ENCODE measurements at places on chromosomes 5 and 9.

- no peak for DNase-seq
These were observed 146.9 kb upstream of the SLC1A3 start for GRCh38 chr5:36459176-36460135.

DNA sequence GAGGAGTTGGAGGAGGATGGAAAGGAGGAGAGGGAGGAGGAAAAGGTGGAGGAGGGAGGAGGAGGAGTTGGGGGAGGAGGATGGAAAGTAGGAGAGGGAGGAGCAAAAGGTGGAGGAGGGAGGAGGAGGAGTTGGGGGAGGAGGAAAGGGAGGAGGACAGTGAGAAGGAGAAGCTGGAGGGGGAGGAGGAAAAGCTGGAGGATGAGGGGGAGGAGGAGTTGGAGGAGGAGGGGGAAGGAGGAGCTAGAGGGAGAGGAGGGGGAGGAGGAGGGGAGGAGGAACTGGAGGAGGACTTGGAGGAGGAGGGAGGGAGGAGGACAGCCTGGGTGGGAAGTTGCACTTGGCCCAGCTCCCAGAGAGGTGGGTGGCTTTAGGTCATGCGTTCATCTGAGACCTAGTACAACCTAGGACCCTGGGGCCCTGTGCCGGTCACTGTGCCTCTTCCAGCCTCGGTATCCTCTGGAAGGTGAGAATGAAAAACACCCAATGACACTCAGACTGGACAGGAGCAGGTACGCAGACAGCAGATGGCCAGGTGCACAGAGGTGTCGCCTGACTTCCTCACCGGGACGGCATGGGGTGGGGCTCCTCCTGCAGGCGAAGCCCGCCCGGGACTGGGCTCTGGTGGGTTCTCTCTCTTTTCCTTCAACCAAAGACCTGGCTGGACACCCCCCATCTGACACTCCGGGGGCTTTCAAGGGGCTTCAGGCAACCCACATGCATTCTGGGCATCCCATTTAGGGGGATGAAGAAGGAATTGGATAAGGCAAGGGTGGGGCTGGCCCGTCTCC is 12.2 kb upstream of the SLC2A6 start:
- DNase-seq, result no peak

DNA sequence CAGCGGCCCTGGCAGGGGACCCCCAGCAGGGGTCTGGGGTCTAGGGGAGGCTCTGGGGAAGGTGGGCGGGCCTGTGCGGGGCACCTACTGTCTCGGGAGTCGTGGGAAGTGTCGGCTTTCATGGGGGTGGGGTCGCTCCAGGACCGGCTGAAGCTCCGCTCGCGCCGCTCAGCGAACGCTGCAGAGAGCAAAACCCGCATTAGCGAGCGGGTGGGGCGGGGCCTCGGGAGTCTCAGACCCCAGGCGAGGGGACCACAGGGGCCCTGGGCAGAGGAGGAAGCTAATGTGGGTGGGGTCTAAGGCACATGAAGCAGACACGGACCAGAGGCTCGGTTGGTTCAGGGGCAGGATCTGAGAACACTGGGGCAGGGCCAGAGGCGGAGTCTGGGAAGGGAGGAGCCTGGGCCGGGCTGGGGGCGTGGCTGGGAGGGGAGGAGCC is 5.5 kb downstream of the NSMF start:
- no peak for DNase-seq

DNA sequence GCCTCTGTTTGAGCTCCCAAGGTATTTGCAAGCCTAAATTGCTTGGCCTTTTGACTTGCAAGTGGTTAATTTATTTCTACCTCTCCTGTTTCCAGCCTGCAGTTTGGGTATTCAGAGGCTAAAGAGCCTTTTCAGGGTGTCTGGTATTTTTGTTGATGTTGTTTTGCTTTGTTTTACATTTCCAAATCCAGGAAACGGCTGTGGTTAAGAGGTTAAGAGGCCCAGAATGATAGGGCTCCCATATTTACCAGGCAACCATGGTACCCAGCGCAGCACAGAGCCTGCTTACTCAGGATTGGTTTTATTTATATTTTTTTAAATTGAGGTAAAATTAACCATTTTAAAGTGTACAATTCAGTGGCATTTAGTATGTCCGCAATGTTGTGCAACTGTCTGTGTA is 92.1 kb downstream of the PDZD2 start:
- no peak for DNase-seq

DNA sequence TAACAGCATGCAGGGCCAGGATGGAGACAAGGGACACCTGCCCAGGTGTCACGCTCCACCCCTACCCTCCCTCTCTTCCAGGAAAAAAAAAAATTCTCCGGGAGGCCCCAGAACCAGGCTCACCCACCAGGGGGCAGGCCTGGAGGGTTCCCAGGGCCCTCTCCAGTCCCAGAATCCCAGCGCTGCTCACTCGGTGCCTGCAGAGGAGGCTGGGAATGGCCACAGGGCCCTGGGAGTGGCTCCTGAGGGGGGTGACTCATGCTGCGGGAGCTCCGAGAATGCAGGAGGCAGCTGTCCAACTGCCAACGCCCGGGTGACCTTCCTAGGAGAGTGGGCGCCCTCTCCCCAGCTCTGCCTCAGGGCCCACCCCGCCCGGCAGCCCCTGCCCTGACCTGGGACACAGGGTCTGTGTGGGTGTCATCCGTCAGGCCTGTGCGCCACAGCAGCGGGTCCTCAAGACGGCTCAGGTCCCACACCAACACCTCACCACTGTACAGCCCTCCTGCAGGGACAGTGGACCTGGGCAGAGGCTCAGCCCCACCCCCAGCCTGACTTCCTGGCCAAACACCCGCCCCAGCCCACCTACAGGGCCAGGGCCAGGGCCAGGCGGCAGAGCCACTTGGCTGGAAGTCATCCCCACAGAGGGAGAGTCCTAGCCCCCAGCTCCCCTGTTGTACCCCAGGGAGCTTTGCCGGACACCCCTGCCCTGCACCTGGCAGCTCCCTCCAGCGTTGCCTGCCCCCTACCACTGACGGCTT is 21.2 kb downstream of the DYNC2I2 start:
- no peak for DNase-seq

Measured in GDM1 (cell line).